ENCODE measurements at places on chromosomes 11 and 22.

- no peak for DNase-seq
Observed at GRCh38 chr11:84607975-84608836, 1018.9 kb downstream of the DLG2 start.

DNA sequence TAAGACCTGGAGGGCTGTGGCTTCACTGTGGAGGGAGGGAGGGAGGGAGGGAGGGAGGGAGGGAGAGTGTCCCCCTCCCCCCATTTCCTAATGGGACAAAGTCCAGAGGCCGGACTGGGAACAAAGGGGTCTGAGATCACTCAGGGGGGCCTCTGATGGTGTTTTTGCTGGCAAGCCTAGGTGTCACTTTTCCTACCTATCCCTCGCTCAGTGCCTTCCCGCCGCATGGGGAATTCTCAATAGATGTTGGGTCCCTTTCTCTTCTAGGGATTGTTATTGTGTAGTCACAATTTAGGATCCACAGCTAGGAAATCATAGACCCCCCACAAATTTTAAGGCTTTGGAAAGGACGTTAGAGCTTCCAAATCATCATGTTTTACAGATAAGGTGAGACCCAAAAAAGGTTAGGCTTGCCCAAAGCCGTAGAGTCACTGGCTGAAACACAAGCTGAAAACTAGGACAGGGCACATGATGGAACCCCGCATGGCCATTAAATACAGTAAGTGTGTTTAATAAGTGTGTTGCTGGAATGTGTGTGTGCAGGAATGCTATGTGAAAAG, 4.8 kb upstream of the FTH1 start:
- DNase-seq, result no peak

DNA sequence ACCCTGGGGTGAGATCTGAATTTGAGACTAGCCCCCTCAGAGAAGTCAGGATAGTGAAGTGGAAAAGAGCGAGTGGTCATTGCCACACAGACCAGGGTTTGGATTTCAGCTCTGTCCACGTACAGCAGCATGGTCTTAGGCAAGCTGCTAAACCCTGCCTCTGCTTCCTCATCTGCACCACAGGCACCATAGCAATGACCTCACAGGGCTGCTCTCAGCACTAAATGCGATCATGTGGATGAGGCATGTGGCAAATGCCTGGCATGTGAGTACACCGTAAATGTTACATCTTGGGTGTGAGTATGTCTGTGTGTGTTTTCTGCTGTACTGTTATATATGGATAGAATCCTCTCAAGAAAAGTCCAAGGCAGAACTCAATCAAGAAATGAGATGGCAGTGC, 15.8 kb downstream of the NAV2 start:
- DNase-seq, result no peak

DNA sequence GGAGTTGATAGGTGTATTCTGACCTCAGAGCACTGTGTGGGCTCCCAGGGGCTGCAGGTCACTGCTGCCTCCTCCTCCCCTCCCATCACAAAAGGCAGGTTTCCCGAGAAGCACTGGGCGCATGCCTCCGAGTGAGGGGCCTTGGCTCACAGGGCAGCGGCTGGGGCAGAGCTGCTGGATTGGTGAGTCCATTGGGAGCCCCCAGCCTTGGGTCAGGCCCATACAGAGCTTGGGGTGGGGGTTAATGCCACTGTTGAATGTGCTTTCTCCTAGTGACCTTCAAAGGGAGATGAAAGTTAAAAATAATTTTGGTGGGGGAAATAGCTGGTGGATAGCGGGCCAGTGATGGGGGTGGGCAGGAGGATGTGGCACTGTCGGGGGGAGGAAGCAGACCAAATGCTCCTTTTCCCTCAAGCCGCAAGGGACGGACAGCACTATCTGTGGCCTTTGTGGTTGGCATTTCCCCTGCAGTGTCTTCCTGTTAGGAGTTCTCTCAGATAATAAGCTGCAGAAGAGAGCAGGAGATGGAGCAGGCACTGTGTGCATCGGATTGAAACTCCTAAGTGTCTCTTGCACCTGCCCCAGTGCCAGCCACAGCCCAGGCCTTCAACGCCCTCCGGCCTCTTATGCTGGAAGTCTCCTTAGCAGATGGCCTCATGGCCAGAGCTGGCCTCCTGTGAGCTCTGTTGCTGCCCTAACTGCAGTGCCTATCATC, 3.2 kb downstream of the TUBA8 start:
- no peak for DNase-seq

GRCh38 chr11:76919887-76920746, 59.4 kb downstream of the ACER3 start:
- peak; percentile 18 for DNase-seq

DNA sequence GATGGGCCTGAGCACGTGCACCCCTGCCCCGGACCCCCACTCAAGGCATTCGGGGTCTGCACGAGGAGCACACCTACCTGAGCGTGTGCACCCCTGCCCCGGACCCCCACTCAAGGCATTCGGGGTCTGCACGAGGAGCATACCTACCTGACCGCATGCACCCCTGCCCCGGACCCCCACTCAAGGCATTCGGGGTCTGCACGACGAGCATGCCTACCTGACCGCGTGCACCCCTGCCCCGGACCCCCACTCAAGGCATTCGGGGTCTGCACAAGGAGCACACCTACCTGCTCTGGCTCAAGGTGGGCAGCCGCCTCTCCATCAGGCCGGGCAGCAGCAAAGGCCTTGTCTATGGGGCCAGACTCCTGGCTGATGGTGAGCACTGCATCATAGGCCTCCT, 48.7 kb upstream of the LRRC32 start:
- no peak for DNase-seq

DNA sequence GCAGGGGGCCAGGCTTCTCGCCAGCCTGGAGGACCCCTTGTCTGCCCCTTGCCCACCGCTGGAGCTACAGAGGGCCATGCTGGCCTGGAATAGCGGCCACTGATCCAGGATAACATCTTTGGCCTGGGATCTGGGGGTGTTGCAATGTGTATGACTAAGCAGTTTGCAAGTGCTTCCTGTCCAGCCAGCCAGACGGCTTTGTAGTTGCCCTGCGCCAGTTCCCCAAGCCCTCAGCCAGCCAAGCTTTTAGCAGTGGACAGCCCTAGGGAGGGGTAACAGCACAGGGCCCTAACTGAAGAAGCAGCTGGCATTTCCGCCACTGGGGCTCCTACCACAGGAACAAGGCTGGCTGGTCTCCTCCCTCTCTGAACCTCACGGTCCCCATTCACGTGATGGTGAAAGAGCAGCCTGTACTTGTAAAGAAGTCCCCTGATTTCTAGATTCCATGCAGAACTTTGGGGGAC, 32.1 kb downstream of the UQCR10 start:
- DNase-seq, result no peak

DNA sequence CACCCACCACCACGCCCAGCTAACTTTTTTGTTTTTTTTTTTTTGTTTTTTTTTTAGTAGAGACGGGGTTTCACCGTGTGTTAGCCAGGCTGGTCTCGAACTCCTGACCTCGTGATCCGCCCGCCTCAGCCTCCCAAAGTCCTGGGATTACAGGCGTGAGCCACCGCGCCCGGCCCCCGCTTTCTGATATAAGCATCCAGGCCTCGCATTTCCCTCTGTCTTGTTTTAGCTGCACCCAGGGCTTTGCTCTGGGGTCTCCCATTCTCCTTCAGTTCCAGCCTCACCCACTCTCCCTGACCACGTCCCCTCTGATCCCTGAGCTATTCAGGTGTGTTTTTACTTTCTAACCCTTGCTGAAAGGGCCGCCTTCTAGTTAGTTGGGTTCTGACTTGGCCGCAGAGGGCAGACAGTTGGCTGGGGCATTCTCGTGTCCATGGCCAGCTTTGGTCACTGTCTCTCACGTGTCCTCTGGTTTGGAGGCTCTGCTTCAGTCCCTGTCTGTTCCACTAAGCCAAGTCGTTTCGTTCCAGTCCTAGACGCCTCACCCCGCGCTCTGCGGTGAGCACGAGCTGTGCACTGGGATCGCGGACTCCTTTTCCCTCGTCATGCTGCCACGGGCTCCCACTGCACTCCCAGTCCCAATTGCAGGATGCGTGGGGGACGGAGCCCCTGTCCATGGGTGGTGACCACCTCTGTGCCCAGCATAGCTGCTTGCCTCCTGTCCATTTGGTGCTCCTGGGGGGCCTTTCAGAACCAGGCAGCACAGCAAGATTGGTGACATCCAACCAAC, 6.0 kb upstream of the TNNT3 start:
- no peak for DNase-seq

- no peak for DNase-seq
Observed at GRCh38 chr11:2778630-2779498, 79.1 kb upstream of the KCNQ1OT1 start.

- DNase-seq, result no peak
Observed at GRCh38 chr22:40637183-40638150, 948 bp upstream of the MRTFA start.

- DNase-seq, result no peak
Observed at GRCh38 chr11:72378704-72379383, 55.5 kb downstream of the CLPB start.

- DNase-seq, result peak; percentile 7
Observed at GRCh38 chr22:44180706-44181032, at the start of gene PARVG. Gene PARVG (plus strand): TSS chr22:44180925. CDS start chr22:44183330, 2,405 bp downstream.

DNA sequence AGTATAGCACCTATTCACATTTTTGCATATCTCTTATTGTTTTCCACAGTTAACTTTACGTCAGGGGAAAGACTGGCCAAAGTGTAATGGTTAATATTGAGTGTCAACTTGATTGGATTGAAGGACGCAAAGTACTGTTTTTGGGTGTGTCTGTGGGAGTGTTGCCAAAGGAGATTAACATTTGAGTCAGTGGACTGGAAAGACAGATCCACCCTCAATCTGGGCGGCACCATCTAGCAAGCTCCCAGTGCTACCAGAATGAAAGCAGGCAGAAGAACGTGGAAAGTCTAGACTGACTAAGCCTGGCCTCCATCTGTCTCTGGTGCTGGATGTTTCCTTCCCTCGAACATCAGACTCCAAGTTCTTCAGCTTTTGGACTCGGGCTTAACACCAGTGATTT, 1900.7 kb upstream of the RAG2 start:
- no peak for DNase-seq

DNA sequence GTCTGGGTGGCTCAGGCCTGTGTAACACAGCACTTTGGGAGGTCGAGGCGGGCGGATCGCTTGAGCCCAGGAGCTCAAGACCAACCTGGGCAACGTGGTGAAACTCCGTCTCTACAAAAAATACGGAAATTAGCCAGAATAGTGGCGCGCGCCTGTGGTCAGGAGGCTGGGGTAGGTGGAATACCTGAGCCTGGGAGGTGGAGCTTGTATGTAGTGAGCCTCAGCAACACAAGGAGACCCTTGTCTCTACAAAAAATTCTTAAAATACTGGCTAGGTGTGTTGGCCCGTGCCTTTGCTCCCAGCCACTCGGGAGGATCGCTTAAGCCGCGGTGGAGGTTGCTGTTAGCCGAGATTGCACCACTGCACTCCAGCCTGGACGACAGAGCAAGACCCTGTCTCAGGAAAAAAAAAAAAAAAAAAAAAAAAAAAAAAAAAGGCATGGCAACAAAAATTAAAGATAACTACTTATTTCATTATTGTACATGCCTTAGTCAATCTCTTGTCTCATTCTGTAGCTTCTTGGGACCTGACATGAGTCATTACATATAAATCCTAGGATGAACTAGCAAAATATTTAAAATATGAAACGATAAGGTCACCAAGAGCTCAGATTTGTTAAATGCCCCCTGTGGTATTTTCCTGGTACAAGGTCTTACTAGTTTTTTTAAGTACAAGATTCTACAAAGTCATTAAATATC, 1.1 kb downstream of the TAF1D start:
- no peak for DNase-seq

DNA sequence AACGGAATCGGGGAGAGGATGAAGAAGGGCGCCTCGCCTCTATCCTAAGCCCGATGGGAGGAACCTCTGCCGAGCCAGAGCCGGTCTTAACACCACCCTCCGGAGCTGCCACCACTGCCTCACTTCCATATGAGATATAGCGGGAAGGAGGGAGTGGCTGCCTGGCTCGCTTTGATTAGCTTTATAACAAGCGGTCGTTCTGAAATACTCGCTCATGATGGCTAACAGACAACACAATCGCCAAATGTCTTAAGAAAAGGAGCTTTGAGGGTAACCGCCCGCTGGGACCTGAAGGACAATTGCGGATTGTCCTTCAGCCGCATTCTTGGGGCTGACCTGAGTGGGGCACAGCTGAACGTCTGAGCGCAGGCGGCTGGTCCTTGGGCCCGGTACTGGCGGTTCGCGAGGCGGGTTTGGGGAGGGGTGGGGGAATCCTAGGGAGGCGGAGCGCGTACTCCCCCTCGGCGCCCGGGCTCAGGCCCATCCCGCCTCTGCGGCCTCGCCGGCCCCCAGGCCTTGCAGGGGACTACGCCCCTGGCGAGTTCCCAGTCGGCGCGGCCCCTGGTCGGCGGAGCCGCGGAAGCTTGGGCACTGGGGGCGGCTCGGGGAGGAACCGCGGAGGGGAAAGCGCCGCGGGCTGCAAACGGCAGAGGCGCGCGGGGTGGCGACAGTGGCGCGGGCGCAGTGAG, at the start of gene PLAAT5:
PLAAT5 (minus strand) TSS at position 617 of the 689 bp plus-strand sequence; CDS start at position 484, 133 bp downstream.
- DNase-seq, result no peak

DNA sequence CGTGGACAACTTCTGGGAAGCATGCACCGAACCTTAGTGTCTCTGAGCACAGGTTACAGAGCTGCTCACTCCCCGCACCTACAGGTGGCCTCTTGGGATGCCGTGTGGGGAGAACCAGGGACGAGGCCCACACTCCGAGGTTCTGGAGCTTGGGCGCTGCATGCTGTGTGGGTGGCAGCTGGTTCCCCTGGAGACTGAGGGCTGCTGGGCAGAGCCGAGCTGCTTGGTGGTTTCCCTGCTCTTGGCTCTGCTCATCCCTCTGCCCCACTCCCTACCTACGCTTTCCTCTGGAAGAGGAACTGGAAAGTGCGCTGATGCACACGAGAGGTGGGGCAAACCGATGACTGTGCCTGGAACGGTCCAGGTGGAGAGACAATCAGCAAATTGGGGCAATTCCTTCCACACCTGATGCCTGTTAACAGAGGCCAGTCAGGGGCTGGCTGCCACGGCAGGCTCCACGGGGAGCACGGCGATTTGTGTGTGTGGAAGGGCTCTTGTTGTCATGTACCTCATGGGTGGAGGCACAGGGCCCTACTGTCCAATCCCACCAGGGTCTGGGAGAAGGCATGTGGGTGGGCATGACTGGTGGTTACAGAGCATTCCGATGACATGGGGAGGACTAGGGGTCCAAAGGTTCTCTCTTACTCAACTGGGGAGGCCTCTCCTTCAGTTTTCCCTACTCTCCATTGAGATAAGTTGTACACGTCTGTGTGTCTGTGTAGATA, 60.9 kb downstream of the ST14 start:
- DNase-seq, result no peak

- DNase-seq, result no peak
Observed at GRCh38 chr11:115912484-115912945, 408.3 kb upstream of the CADM1 start.

GRCh38 chr11:111663820-111664219, 61.6 kb downstream of the SIK2 start:
- no peak for DNase-seq

GRCh38 chr22:31341386-31342088, 4.6 kb downstream of the PATZ1 start:
- DNase-seq, result no peak

GRCh38 chr22:22199634-22200033, 45.0 kb upstream of the VPREB1 start:
- no peak for DNase-seq

GRCh38 chr22:33687464-33687863, 232.8 kb downstream of the LARGE1 start:
- DNase-seq, result no peak

Measured in activated effector memory CD4-positive, alpha-beta T cell treated with Interleukin-2 at 50 U/mL for 16 hours (primary cell).